Mesenchymal stem cell (in vitro differentiated cells and primary cell): ENCODE measurements at places on chromosomes 11 and 22.
A peak's percentile ranks its signal among the peaks of the same experiment; 100 is the strongest.

DNA sequence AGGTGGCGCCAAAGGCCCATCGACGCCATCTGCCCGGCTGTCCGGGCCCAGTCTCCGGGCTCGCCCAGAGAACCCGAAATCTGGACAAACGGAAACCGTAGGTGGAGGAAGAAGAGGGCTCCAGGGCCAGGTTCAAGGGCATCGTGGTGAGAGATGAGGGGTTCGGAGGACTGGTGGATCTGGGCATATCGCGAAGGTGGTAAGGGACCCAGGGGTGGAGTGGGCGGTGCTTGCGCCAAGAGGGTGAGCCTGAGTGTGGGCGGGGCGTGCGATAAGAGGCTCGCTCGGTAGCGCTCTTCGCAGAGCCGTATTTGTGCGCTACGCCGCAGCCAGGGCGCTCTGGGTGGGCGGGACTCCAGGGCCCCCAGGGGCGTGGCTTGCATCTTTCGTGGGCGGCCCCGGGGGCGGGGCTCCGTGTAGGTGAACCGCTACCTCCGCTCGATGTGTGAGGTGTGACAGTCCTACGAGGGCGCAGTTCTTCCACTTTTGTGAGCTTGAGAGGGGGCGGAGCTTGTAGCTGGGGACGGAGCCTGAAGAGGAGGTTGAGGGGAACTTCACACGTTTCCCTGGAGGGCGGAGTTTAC lies 4.8 kb downstream of the CD248 start:
- peak; percentile 94 for DNase-seq

GRCh38 chr11:67355023-67355793 lies 1.9 kb upstream of the POLD4 start:
- DNase-seq = no peak

GRCh38 chr11:47163193-47163592 lies 13.5 kb downstream of the ARFGAP2 start:
- DNase-seq = no peak

- peak; percentile 28 for DNase-seq
Observed at GRCh38 chr11:110471371-110471770, 41.6 kb downstream of the FDX1 start.

DNA sequence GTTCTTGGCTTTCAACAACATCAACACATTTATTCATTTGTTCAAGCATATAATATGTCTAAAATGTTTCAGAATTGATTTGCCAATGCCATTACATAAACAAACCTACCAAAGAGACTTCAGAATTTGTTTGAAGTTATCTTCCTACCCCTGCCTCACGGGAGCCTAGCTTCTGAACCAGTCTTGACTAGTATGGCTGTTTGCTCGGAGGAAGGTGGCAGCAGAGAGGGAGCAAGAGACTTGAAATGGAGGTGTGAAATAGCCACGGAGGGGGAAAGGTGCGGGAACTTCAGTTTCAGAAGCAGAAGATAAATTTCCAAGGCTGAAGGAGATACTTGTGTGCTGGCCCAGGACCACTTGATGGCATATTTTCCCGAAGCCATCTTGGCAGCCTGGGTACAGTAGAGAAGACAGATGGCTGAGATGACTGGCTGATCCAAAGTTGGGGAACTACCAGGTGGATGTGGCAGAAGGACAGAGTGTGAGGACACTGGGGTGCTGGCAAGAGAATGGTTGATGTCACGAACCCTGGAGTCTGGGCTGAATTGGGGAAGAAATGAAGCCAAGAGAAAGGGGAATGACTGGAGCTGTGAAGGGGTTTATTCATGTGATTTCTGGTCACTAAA lies 14.0 kb upstream of the MTCH2 start:
- DNase-seq = no peak

- no peak for DNase-seq
Observed at GRCh38 chr22:29187831-29188230, 17.9 kb upstream of the EMID1 start.

- DNase-seq = peak; percentile 83
Observed at GRCh38 chr11:68441466-68442230, 18.9 kb upstream of the PPP6R3 start.

DNA sequence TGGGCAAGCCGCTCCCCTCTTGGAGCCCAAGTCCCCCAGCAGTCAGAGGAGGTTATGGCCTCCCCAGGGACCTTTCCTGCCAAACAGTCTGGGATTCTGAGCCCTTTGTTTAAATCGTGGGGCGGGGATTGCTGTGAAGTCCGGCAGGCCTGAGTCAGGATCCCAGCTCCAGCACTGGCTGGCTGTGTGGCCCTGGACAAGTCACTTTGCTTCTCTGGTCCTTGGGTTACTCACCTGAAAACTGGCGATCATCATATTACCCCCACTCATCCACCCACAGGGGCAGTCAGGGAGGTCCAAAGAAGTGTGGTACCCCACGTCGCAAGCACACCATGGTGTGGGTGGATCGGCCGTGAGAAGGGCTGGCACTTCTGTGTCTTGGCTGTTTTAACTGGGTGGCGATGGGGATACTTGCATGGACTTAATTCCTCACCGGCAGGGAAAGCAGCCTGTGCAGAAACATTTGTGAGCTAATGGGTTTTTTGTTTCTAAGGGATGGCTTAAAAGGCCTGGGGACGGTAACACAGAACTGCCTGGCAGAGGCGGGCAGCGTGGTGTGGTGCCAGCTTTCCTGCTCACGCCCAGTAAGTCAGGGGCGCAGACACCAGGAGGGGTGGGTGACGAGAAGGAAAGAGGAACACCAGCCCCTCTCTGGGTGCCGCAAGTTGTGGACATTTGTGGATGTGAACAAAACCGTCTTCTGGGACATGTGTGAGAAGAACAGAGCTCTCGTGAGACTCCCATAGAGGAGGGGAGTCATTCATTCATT lies 31.6 kb upstream of the PRR5 start:
- no peak for DNase-seq

DNA sequence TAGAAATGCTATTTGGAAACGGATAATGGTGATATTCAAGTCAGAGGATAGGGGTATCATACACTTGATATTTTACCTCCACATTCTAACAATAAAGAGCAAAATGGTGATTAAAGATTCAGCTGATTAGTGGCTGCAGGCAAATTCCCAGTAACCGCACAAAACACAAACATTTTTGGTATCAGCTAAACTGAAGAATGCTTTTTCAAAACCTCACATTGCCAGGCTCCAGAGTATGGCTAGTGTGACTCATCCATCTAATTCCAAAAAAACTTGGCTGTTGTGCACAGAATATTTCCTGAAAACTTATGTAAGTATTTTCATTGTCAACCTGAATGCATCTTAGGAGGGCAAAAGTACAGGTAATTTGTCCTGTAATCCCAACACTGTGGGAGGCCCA lies 10.9 kb downstream of the SRPRA start:
- DNase-seq = peak; percentile 42

GRCh38 chr11:4881188-4881587 lies 512 bp upstream of the OR51T1 start:
- DNase-seq = no peak

DNA sequence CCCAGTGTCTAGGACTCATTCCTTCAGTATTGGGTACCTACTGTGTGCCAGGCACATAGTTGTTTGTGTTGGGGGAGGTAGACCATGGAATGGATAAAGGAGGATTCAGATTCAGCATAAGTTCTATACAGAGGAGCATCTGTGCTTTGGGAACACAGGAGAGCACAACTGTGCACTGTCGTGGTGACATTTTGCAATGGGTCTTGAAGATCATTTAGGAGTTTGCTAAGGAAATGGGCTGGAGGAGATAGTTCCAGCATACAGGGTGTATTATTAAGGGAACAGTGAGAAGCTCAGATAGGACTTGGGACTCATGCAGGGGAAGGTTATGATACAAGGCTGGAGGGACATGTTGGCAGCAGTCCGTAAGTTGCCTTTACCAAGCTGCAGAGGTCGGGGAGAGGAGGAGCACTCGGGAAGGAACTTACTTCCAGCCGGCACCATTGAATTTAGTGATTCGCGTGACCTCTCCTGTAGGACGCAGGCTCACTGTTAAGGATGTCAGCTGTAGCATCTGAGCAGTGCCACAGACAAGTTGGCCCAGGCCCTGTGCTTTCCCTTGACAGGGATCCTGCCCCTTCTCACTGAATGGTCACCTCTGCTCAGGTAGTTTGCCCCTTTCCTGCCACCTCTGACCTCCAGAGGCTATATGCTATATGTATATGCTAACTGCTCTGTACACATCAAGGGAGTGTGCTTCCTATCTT lies 25.6 kb downstream of the TREH start:
- no peak for DNase-seq

DNA sequence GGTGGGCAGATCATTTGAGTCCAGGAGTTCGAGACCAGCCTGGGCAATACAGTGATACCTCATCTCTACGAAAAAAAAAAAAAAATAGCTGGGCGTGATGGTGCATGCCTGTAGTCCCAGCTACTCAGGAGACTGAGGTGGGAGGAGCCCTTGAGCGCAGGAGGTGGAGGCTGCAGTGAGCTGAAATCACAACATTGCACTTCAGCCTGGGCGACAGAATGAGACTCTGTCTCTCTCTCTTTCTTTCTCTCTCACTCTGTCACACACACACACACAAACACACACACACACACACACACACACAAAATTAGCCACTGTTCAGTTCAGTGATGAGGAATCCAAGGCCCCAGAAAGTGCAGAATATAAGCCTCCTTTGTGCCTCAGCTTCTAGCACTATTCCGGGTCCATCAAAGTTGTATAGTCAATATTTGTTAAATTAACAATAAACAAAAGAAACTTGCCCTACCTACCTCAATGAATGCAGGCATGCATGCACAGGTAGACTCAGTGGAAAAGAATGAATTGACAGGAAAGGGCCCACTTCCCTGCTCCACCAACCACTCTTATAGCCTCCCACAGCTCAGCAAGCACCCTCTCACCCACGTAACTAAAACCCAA lies 3.9 kb upstream of the SMIM35 start:
- DNase-seq = no peak
